ENCODE measurements at places on chromosomes 2 and 18. TPM values are rescaled to one million over a fixed set of nuclear protein-coding genes. Genes with fewer than 3 reads are reported as not detected.

GRCh38 chr2:148237911-148238310, 217.0 kb downstream of the MBD5 start:
- peaks cover 9% of the 10 kb centered on the region for H3K36me3 ChIP-seq
- DNase-seq: no peak
- H3K4me1 ChIP-seq: no peaks in the 10 kb centered on the region
- H3K4me3 ChIP-seq: no peak overlapping the region

DNA sequence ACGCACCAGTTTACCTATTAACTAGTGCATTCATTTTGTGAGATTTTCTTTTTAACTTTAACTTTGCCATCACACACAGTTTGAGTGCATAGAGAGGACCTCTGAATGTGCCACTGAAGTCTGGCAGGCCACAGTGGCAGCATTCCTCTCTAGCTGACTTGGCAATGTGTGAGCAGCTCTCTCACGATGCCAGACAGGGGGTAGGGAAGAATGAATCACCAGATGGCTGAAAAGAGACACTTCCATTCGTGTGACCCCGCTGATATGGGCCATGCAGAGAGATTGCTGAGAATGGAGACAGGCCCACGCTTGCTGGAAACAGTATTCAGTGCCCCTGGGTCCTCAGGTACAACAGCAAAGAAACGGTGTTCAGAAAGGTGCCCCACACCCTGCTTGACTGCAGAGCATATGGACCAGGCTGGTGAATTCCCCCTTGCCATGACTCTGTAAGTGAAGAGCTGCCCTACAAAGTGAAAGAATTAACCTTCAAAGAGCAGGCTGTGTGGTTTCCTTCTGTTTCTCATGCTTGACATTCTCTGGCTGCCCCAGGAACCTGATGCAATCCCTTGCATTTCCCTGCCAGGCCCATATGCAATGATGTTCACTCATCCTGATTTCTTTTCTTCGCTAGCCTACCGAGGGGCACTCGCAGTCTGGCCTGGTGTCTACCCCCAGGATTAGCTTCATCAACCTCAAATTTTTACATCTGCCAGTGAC, 236.1 kb downstream of the CDH20 start:
- H3K4me1 ChIP-seq: no peaks in the 10 kb centered on the region
- no peaks in the 10 kb centered on the region for H3K27me3 ChIP-seq
- peak overlapping the region; percentile 88 for H3K27ac ChIP-seq
- no peak for DNase-seq

DNA sequence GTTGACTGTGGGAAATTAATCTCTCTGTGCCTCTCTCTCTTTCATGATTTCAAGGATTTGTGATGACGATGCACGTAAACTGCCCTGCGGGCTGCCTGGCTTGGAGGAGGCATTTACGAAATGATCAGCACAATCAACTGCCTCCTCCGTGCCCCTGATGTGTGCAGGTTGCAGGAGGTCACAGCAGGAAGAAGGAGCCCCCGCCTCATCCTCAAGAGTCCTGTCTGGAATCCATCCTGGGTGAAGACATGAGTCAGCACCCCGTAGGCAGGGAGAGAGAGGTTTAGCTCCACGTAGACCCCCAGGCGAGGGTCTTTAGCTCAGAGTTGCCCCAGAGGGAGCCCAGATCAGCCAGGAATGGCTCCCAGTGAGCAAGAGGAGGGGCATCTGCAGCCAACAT, 17.1 kb upstream of the TEX51 start:
- H3K27me3 ChIP-seq: no peaks in the 10 kb centered on the region
- no peak for DNase-seq
- no peaks in the 10 kb centered on the region for H3K36me3 ChIP-seq
- no peak overlapping the region for H3K27ac ChIP-seq
- no peaks in the 10 kb centered on the region for H3K4me1 ChIP-seq
- no peak overlapping the region for H3K4me3 ChIP-seq

- no peaks in the 10 kb centered on the region for H3K27me3 ChIP-seq
- no peak overlapping the region for H3K4me3 ChIP-seq
- H3K27ac ChIP-seq: peak overlapping the region; percentile 64
- DNase-seq: no peak
- peaks cover 79% of the 10 kb centered on the region for H3K36me3 ChIP-seq
- H3K4me1 ChIP-seq: no peaks in the 10 kb centered on the region
Measured at GRCh38 chr2:20291846-20292408, 58.7 kb downstream of the PUM2 start.

DNA sequence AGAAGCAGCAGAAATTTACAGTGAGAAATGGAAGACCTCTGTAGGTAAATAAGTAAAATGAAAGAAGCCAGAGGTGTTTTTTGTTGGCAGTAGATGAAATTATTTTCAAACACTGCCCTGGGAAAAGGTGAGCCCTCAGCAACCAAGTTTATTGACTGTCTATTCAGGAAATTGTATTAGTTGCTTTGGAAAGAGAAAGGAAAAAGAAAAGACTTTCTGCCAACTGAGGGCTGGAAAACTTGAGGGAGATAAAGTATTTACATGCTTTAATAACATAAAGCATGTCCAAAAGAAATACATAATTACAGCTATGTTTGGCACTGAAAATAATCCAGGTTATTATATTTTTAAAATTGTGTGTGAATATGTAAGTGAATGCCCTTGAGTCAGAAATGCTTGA, 14.7 kb downstream of the CRIM1 start:
- H3K27me3 ChIP-seq: no peaks in the 10 kb centered on the region
- peaks cover 8% of the 10 kb centered on the region for H3K36me3 ChIP-seq
- peak overlapping the region; percentile 79 for H3K27ac ChIP-seq
- no peak for DNase-seq
- peaks cover 98% of the 10 kb centered on the region for H3K4me1 ChIP-seq

- peak within 1 kb of the TSS; percentile 91 for H3K4me3 ChIP-seq
- no peaks in the 10 kb centered on the region for H3K27me3 ChIP-seq
- peaks cover 7% of the 10 kb centered on the region for H3K36me3 ChIP-seq
- peaks cover 23% of the 10 kb centered on the region for H3K4me1 ChIP-seq
- peak; percentile 97 for DNase-seq
Measured at GRCh38 chr2:1744446-1745170, at the start of gene PXDN. Gene PXDN, minus strand, starts transcription at chr2:1744515. Its CDS starts 60 bp downstream, at chr2:1744455.

GRCh38 chr18:55354795-55355194, 233.2 kb downstream of the TCF4 start:
- H3K27ac ChIP-seq: peak overlapping the region; percentile 66
- H3K4me3 ChIP-seq: no peak overlapping the region
- H3K27me3 ChIP-seq: no peaks in the 10 kb centered on the region
- DNase-seq: peak; percentile 25
- H3K4me1 ChIP-seq: peaks cover 55% of the 10 kb centered on the region

GRCh38 chr2:67790622-67791021, 272.2 kb downstream of the C1D start:
- H3K4me3 ChIP-seq: no peak overlapping the region
- H3K36me3 ChIP-seq: no peaks in the 10 kb centered on the region
- H3K27me3 ChIP-seq: no peaks in the 10 kb centered on the region
- no peaks in the 10 kb centered on the region for H3K4me1 ChIP-seq
- H3K27ac ChIP-seq: no peak overlapping the region

DNA sequence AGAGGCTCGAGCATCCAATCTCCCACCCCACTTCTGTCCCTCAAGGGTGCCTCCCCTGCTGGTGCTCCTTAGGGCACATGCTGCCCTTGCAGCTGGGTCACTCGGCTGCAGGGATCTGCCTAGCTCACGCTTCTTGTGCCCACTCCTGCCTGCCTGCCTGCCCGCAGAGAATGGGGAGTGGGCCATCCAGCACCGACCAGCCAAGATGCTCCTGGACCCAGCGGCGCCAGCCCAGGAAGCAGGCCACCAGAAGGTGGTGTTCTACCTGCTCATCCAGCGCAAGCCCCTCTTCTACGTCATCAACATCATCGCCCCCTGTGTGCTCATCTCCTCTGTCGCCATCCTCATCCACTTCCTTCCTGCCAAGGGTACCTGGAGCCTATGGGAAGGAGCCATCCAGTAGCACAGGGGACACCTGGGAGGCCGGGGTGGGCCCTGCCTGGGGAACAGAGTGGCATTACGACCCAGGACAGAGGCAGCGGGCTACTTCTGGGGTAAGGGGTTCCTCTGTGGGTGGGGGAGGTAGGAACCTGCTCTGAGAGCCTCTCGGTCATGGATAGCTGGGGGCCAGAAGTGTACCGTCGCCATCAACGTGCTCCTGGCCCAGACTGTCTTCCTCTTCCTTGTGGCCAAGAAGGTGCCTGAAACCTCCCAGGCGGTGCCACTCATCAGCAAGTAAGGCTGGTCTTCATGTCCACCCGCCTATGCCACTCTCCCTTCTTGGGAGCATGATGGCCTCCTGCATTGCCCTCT, 3.4 kb downstream of the CHRNG start:
- no peak overlapping the region for H3K4me3 ChIP-seq
- DNase-seq: peak; percentile 14
- no peak overlapping the region for H3K27ac ChIP-seq
- H3K4me1 ChIP-seq: no peaks in the 10 kb centered on the region

GRCh38 chr18:47748847-47749599, 181.4 kb downstream of the SMAD2 start:
- H3K36me3 ChIP-seq: no peaks in the 10 kb centered on the region
- no peaks in the 10 kb centered on the region for H3K27me3 ChIP-seq
- H3K27ac ChIP-seq: no peak overlapping the region
- peak overlapping the region; percentile 72 for H3K4me3 ChIP-seq

DNA sequence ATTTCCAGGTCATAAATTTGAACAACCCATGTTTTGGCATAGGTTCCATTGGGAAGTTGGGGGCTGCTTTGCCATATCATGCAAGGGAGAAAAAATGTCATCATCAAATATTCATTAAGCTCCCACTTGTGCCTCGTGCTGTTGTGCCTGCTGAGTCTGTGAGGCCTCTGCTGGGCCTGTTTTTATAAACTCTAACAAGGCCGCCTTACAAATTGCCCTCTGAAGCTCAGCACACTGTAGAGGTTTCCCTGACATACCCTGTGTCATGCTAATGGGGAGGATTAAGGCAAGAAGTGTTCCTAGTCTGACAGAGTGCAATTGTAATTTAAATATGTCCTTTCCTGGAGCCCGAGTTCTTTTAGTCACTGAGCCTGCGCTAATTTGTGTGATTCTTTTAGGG, 17.6 kb downstream of the OSBPL6 start:
- H3K27ac ChIP-seq: no peak overlapping the region
- H3K27me3 ChIP-seq: no peaks in the 10 kb centered on the region
- H3K36me3 ChIP-seq: no peaks in the 10 kb centered on the region
- no peak for DNase-seq

GRCh38 chr18:10128921-10129501, 215.2 kb downstream of the VAPA start:
- no peak overlapping the region for H3K27ac ChIP-seq
- H3K4me3 ChIP-seq: no peak overlapping the region
- peak; percentile 34 for DNase-seq
- H3K4me1 ChIP-seq: peaks cover 26% of the 10 kb centered on the region

DNA sequence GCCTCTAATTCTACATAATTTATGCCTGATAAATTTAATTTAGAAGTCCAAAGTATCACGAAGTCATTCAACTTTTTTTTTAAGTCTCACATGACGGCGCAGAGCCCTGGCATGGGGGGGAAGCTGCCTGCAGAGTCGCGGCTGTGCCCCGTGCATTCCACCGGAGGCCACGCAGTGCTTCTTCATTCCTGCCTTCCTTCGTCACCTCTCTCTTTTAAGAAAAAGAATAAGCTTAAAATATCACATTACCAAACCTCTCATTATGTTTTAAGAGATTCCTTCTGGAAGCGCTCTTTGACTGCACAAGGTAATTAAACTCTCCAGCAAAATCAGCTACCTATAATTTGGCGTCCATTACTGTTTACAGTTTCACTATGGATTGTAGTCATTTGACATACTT, 20.3 kb upstream of the KIDINS220 start:
- H3K27me3 ChIP-seq: no peaks in the 10 kb centered on the region
- no peak overlapping the region for H3K4me3 ChIP-seq
- H3K36me3 ChIP-seq: peaks cover 35% of the 10 kb centered on the region
- H3K27ac ChIP-seq: no peak overlapping the region
- DNase-seq: no peak
- H3K4me1 ChIP-seq: no peaks in the 10 kb centered on the region

DNA sequence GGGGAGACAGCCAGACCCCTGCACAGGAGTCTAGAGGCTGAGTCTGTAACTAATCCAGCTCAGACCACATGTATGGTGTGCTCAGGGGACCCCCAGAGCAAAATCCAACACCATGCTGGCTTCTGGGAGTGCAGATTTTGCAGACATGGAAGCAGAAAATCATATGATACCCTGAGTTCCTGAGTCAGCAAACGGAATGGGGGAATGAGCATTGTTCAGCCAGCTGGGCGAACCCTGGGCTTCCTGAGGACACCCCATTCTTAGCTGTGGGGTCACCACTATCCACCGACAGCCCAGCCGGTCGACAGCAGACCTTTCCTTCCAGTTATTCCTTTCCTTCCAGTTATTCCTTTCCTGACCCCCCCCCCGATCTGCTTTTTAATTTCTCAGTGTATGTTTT, 322.9 kb downstream of the GBX2 start:
- no peak overlapping the region for H3K4me3 ChIP-seq
- H3K36me3 ChIP-seq: no peaks in the 10 kb centered on the region
- H3K27me3 ChIP-seq: no peaks in the 10 kb centered on the region
- H3K4me1 ChIP-seq: no peaks in the 10 kb centered on the region
- DNase-seq: no peak

DNA sequence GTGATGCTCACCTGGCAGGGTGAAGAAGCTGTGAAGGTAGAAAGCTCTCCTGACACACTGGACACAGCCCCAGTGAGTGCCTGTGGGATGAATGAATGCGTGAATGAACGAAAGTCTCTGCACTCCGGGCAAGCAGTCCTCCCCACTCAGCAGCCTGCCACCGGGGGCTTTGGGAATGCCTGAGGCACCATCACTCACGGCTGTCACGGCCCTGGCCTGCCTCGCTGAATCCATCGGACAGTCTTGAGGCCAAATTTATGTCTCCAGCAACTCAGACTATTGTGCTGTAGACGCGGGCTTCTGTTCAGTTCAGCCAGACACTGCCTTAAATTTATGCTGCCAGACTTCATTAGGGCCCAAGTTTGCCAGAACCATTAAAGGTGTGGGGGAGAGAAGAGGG, 62.9 kb upstream of the TEX51 start:
- H3K27ac ChIP-seq: no peak overlapping the region
- peaks cover 3% of the 10 kb centered on the region for H3K4me1 ChIP-seq
- no peaks in the 10 kb centered on the region for H3K36me3 ChIP-seq
- no peak overlapping the region for H3K4me3 ChIP-seq

The DCC gene
- 0.34 TPM for polyA plus RNA-seq

The CDH19 gene
- polyA plus RNA-seq: not detected

The C2orf81 gene
- 1.2 TPM for polyA plus RNA-seq

The LRATD1 gene
- polyA plus RNA-seq: 0.89 TPM

The EVX2 gene
- not detected for polyA plus RNA-seq

The MERTK gene
- polyA plus RNA-seq: 9.6 TPM

The RNU2-63P gene
- not detected for polyA plus RNA-seq
